T-helper 2 cell treated with Interferon-gamma antibody and Interleukin-4, amounts not matched to agents 5 μg/mL and 100 μg/mL, for 36 hours (primary cell): ENCODE measurements at places on chromosomes 6 and 20.

- peaks cover 32% of the 10 kb centered on the region for H3K27me3 ChIP-seq
- DNase-seq: no peak
- H3K36me3 ChIP-seq: peaks cover 2% of the 10 kb centered on the region
Observed at GRCh38 chr20:44050327-44050726, 135.7 kb downstream of the TOX2 start.

- H3K36me3 ChIP-seq: peaks cover 50% of the 10 kb centered on the region
- peak overlapping the region; percentile 22 for H3K27ac ChIP-seq
- no peak overlapping the region for H3K4me3 ChIP-seq
- H3K27me3 ChIP-seq: no peaks in the 10 kb centered on the region
Observed at GRCh38 chr6:139165324-139165723, 30.4 kb downstream of the HECA start.

DNA sequence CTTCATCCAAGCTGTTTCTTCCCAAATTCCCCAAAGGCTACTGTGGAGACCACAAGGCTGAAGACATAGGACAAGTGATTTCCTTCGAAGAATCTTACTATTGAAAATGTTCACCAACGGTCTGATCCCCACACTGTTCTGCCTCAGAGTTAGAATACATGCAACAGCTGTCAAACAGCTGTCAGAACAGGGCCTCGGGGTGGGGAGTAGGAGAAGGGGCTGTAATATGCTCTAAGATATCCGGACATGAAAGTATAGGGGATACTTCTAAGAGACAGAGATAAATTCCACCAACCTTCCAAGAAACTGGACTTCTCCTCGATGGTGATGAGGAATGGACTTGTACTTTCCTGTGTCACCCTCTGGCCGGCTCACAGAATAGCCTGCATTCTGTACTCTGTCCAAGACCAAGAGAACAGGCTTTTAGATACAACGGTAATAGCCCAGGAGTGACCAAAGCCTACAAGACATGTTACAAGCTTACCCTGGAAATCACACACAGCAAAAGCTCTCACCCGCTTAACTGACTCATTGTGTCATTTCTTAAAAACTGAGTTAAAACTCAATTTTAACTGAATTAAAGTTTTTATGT, 69.2 kb upstream of the PTGIS start:
- no peak overlapping the region for H3K27ac ChIP-seq
- DNase-seq: no peak
- H3K27me3 ChIP-seq: no peaks in the 10 kb centered on the region

- H3K36me3 ChIP-seq: peaks cover 5% of the 10 kb centered on the region
- no peaks in the 10 kb centered on the region for H3K27me3 ChIP-seq
- no peak for DNase-seq
- peak overlapping the region; percentile 46 for H3K27ac ChIP-seq
Observed at GRCh38 chr6:155125906-155126305, 130.8 kb downstream of the TIAM2 start.

GRCh38 chr6:134245706-134246105, 72.2 kb downstream of the SGK1 start:
- H3K4me1 ChIP-seq: peaks cover 57% of the 10 kb centered on the region
- peak overlapping the region; percentile 26 for H3K27ac ChIP-seq
- H3K4me3 ChIP-seq: no peak overlapping the region
- peaks cover 8% of the 10 kb centered on the region for H3K36me3 ChIP-seq
- DNase-seq: no peak

- DNase-seq: peak; percentile 20
- peaks cover 37% of the 10 kb centered on the region for H3K27me3 ChIP-seq
- H3K36me3 ChIP-seq: no peaks in the 10 kb centered on the region
- peak overlapping the region; percentile 58 for H3K4me3 ChIP-seq
- peaks cover 51% of the 10 kb centered on the region for H3K4me1 ChIP-seq
Observed at GRCh38 chr6:151288712-151289398, 49.1 kb downstream of the AKAP12 start.

DNA sequence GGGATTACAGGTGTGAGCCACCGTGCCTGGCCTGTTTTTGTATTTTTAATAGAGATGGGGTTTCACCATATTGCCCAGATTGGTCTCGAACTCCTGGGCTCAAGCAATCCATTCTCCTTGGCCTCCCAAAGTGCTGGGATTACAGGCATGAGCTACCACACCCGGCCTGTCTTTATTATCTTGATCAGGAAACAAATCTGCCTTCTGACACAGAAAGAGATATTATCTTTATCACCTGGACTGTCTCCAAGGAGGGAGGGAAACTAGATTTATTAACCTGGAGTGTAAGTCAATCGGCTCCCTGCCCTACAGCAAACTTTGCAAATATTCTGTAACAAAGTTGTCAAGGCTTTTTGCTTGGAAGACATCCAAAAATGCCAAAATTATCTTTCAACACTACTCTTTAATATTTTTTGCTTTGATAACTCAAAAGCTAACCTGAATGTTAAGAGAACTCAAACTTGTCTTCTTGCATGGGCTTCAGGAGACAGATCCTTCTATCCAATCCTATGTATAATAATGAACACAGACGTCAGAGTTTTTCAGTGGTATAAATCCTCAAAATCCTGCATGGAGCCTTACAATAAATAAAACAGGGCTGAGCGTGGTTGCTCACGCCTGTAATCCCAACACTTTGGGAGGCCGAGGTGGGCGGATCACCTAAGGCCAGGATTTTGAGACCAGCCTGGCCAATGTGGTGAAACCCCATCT, 85.0 kb upstream of the LOC128125822 start:
- no peaks in the 10 kb centered on the region for H3K36me3 ChIP-seq
- no peak overlapping the region for H3K27ac ChIP-seq
- no peaks in the 10 kb centered on the region for H3K4me1 ChIP-seq
- peaks cover 7% of the 10 kb centered on the region for H3K27me3 ChIP-seq
- DNase-seq: no peak

- peaks cover 20% of the 10 kb centered on the region for H3K4me1 ChIP-seq
- no peak overlapping the region for H3K4me3 ChIP-seq
- H3K27ac ChIP-seq: no peak overlapping the region
- DNase-seq: no peak
Observed at GRCh38 chr6:154749341-154749740, 16.1 kb downstream of the SCAF8 start.

- H3K4me1 ChIP-seq: peaks cover 4% of the 10 kb centered on the region
- no peaks in the 10 kb centered on the region for H3K27me3 ChIP-seq
- no peaks in the 10 kb centered on the region for H3K36me3 ChIP-seq
- no peak overlapping the region for H3K27ac ChIP-seq
- DNase-seq: no peak
- peak overlapping the region; percentile 28 for H3K4me3 ChIP-seq
Observed at GRCh38 chr20:1537731-1538058, 19.8 kb downstream of the SIRPD start.

DNA sequence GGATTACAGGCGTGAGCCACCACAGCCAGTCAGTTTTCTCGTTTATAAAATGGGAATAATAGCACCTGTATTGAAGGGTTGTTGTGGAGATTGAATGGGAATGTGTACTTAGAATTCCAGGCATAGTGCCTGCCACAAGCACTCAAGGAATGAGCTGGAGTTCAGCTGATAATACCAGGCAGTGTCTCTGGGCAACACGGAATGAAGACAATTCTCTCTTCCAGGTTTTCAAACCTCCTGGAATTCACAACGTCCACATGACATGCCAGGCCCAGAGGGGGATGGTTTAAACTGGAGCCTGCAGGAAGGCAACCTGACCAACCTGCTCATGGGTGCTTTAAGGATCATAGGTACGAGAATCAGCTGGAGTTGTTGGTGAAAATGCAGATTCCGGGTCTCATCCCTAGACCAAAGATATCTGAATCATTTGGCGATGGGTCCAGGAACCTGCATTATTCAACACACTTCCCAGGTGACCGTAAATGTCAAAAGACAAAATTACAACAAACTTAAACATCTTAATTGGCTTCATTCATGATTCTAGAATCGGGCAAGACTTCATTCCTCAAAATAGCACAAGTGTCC, 1.9 kb upstream of the PTPN1 start:
- no peak for DNase-seq
- peaks cover 16% of the 10 kb centered on the region for H3K36me3 ChIP-seq
- peaks cover 33% of the 10 kb centered on the region for H3K4me1 ChIP-seq
- H3K27me3 ChIP-seq: no peaks in the 10 kb centered on the region
- H3K27ac ChIP-seq: peak overlapping the region; percentile 4
- H3K4me3 ChIP-seq: peak overlapping the region; percentile 34

DNA sequence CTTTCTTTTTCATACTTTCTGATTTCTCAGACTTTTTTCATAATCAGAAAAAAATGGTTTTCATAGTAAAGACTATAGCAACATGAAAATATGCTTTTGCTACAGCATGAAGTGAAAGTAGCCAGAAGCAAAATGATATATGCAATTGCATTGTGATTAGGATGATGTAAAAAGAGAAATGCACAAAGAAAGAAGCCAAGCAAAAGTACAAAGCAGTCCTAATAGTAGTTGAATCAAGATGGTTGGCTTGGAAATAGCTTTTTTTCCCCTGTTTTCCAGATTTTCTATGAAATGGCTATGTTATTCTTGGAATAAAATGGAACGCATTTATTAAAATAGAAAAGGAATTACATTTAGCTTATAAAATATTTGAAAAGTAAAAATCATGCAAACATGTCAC, 77.3 kb downstream of the SEL1L2 start:
- H3K4me1 ChIP-seq: peaks cover 2% of the 10 kb centered on the region
- no peak for DNase-seq
- H3K27me3 ChIP-seq: no peaks in the 10 kb centered on the region

DNA sequence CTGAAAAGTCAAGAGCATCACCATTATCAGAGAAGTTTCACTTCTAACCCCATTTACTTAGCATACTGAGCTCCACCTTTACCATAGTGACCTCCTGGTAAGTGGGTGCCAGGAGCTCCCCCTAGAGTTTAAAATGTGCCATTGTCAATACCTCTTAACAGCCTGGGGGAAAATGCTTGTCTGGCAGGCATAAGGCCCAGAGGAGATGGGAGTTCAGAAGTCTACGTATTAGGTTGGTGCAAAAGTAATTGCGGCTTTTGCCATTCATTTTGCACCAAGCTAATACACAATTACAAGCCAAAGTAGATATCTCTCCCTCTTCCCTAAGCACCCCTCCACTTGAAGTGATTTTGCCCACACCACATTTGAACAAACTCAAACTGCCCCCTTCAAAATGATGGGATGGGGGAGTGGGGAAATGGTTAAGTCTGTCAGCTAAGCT, 919.0 kb downstream of the KIF16B start:
- no peak overlapping the region for H3K27ac ChIP-seq
- no peaks in the 10 kb centered on the region for H3K36me3 ChIP-seq
- no peak for DNase-seq
- H3K4me3 ChIP-seq: no peak overlapping the region
- no peaks in the 10 kb centered on the region for H3K4me1 ChIP-seq
- no peaks in the 10 kb centered on the region for H3K27me3 ChIP-seq

- H3K4me1 ChIP-seq: peaks cover 9% of the 10 kb centered on the region
- H3K27me3 ChIP-seq: no peaks in the 10 kb centered on the region
- no peak for DNase-seq
- H3K4me3 ChIP-seq: no peak overlapping the region
- no peak overlapping the region for H3K27ac ChIP-seq
Observed at GRCh38 chr6:5529733-5530132, 268.4 kb downstream of the FARS2 start.

GRCh38 chr20:45987108-45987780, 15.2 kb upstream of the ZNF335 start:
- no peak overlapping the region for H3K27ac ChIP-seq
- DNase-seq: peak; percentile 64
- no peak overlapping the region for H3K4me3 ChIP-seq
- peaks cover 21% of the 10 kb centered on the region for H3K27me3 ChIP-seq

DNA sequence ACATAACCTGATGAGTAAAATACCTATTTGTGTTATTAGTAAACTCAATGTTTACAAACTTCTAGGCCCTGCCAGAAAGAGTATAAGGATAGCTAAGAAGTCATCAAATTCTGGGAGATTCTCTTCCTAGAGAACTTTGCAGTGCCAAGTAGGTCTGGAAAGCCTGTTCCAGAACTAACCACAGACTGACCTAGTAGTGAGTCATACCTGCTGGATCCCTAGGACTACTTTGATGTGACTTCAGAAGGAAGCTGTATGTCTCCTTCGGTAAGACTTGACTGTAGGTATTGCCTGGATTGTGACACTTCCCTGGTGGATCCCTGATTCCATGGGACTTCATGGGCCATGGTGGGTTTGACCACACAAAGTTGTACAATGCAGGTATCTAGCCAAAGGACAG, 131.7 kb downstream of the DNAH8 start:
- DNase-seq: no peak
- no peak overlapping the region for H3K27ac ChIP-seq
- no peaks in the 10 kb centered on the region for H3K36me3 ChIP-seq

DNA sequence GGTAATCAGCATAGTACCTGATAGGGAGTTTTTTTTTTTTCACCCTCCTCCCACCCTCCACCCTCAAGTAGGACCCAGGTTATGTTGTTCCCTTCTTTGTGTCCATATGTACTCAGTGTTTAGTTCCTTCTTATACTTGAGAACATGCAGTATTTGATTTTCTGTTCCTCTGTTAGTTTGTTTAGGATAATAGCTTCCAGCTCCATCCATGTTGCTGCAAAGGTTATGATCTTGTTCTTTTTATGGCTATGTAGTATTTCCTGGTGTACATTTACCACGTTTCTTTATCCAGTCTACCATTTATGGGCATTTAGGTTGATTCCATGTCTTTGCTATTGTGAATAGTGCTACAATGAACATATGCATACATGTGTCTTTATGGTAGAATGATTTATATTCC, 41.9 kb downstream of the FOXA2 start:
- H3K4me3 ChIP-seq: no peak overlapping the region
- no peaks in the 10 kb centered on the region for H3K36me3 ChIP-seq
- no peaks in the 10 kb centered on the region for H3K27me3 ChIP-seq
- H3K4me1 ChIP-seq: no peaks in the 10 kb centered on the region

GRCh38 chr6:25028328-25028727, 92.6 kb upstream of the RIPOR2 start:
- H3K36me3 ChIP-seq: peaks cover 9% of the 10 kb centered on the region
- no peak overlapping the region for H3K4me3 ChIP-seq
- DNase-seq: no peak
- peak overlapping the region; percentile 24 for H3K27ac ChIP-seq
- no peaks in the 10 kb centered on the region for H3K27me3 ChIP-seq

DNA sequence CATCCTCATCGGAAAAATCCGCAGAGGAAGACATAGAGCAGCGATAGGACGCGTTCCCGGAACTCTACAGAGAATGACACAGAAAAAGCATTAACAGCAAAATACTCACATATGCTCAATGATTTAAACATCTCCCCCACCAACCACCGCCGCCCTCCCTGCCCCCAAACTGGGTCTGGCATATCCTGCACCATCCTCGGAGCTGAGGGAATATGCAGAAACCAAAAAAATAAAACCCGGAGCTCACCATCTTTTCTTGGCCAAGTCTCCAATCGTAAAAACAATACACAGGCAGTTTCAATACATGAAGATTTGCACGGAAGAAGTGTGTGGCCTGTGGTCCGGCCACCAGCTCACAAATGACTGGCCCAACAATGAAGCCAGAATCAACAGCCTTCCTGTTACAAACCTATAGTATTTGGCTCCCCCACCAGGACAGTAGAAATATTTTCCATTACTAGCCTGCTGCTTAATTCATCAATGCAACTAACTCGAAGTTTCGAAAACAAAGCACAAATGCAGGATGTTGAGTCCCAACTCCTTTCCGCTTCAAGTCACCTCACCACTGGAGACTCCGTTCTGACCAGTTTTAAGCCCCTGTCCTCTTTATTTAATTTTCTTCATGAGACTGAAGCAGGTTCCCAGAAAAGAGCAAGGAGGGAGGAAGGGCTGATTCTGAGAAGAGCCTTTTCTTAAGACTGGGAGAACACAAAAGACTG, 103.2 kb upstream of the BEND6 start:
- H3K4me1 ChIP-seq: peaks cover 23% of the 10 kb centered on the region
- H3K27ac ChIP-seq: peak overlapping the region; percentile 67
- peak; percentile 58 for DNase-seq
- peaks cover 24% of the 10 kb centered on the region for H3K27me3 ChIP-seq
- no peaks in the 10 kb centered on the region for H3K36me3 ChIP-seq
